Left renal cortex interstitium (tissue), 4 donors: ENCODE measurements at places on chromosomes 6 and 20.

DNA sequence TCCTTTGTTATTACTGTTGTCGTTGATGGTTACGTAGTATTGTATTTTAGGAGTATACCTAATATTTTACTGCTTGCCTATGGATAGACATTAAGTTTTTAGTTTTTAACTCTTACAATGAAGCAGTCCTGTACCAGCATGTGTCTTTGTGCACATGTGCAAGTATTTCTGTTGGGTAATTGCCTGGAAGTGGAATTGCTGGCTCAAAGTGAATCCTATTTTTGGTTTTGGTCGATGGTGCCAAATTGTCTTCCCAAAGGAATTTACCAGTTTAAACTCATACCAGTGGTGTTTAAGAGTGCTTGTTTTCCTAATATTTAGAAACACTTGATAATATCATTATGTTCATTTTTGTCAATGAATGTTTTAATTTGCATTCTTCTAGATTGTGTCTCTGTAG, 75.5 kb downstream of the ANKS1A start:
- DNase-seq: no peak

DNA sequence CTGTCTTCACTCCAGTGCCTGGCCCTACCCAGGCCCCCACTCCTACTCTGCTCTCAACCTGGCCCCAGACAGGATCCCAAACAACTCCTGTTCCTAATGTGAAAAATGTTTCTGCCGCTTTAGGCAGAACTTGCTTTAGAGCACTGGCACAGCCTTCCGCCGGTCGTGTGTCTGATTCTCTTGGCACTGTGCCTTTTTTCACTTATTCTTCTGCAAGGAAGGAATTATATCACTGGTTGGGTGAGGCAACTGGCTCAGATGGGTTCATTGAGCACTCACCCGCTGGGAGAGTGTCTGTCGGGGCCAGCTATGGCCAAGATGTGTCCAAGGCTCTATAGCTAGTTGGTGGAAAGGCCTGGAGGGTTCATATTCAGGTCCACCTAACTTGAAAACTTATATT, 33.6 kb upstream of the HLA-A start:
- no peak for DNase-seq

GRCh38 chr6:45116714-45117410, 211.3 kb upstream of the RUNX2 start:
- no peak for DNase-seq

DNA sequence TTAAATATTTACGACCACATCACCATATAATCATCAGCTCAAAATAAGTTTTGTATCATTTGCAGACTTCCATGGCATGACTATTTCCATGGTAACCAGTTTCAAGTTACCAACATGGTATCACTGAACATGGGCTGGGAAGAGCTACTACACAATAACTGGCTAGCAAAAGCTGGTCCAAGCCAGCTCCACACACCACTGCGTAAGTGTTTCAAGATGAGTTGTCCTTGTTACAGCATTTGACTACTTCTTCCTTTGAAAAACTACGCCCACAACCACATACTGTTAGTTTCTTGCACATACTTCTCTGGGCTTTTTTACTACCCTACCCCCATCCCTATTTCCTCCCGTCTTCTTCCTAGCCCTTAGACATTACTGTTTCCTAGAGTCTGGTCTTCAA, 8.5 kb downstream of the CD164 start:
- no peak for DNase-seq

DNA sequence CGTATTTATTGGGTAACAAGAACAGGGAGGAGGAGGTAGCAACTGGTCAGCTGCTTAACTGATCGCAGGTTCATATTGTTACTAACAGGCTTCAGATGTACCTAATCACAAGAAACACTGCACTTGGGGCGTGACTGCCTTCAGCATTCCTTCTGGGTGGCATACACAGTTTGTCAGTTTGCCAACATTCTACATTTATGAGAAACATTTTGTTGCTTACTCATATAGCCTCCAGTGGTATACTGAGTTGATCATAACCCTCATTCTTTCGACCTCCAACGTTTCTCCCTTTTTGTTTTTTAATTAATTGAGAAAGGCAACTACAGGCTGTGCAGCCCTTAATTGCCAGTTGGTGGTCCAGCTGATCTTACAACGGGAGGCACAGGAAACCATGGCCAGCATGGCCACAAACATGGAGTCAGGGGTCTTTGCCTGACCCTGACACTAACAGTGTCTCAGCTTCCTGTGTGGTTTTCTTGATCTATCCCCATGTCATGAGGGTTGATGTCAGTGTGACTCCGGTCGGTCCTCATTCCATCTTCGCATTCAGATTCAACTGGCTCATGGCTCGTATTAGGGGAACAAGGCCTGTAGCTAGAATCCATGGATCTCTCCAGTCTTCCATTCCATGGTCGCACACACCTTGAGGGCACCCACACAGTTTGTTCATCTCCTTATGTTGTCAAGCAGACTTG, 9.4 kb downstream of the EPB41L2 start:
- no peak for DNase-seq

- no peak for DNase-seq
Observed at GRCh38 chr20:49149281-49150045, 38.7 kb downstream of the STAU1 start.

GRCh38 chr6:134722200-134722870, 227.6 kb downstream of the ALDH8A1 start:
- no peak for DNase-seq

GRCh38 chr20:50246367-50247195, 56.0 kb downstream of the CEBPB start:
- no peak for DNase-seq

GRCh38 chr6:2124260-2124709, 121.1 kb downstream of the GMDS start:
- DNase-seq: no peak

DNA sequence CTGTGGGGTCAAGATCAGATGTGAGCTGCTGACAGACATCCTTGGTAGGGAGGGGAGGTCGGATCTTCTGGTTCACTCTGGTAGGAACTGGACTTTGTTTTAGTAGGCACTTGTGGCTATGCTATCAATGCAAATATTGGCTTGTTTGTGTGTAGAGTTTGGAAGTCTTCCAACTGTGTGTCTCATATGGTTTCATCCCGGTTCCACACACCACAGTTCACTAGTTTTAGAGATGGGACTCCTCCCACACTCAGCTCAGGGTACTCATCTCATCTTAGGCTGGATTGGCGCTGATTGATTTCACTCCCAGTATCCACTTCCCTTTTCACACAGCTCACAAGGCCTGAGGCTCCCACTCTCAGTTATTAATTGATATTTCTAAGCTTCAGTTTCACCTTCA, 161.3 kb downstream of the THBS2 start:
- no peak for DNase-seq

DNA sequence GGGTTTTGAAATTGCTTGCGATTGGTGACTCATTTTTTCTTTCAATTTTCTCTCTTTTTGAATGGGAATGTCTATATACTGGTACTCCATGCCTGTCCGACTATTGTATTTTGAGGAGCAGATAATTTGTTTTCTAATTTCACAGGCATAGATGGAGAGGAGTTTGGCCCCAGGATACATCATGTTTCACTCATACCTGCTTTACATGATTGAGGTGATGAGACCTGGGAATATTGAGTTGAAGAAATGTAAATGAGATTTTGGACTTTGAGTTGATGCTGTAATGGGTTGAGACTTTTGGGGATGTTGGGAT, 253.1 kb upstream of the RAB32 start:
- no peak for DNase-seq

DNA sequence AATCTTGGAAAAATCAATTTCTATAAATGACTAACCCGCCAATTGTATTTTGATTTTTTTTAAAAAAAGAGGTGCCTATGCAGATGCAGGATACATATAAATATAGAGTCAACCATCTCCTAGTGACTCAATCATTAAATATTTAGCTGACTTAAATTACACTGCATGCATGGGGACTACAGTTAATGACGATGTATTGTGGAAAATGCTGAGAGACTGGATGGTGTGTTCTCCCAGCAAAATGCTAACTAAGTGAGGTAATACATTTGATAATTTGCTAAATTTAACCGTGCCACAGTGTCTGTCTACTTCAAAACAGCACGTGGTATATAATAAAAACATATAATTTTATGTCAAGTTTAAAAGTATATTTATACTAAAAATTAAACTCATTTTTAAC, 341.6 kb downstream of the PRKN start:
- DNase-seq: no peak

GRCh38 chr20:44738813-44739477, 6.7 kb upstream of the KCNK15 start:
- DNase-seq: no peak

- DNase-seq: no peak
Observed at GRCh38 chr6:151447237-151447636, 4.7 kb downstream of the RMND1 start.
